ENCODE measurements at places on chromosomes 5 and 9.

GRCh38 chr9:128391956-128392301, 20.8 kb downstream of the URM1 start:
- DNase-seq = no peak

DNA sequence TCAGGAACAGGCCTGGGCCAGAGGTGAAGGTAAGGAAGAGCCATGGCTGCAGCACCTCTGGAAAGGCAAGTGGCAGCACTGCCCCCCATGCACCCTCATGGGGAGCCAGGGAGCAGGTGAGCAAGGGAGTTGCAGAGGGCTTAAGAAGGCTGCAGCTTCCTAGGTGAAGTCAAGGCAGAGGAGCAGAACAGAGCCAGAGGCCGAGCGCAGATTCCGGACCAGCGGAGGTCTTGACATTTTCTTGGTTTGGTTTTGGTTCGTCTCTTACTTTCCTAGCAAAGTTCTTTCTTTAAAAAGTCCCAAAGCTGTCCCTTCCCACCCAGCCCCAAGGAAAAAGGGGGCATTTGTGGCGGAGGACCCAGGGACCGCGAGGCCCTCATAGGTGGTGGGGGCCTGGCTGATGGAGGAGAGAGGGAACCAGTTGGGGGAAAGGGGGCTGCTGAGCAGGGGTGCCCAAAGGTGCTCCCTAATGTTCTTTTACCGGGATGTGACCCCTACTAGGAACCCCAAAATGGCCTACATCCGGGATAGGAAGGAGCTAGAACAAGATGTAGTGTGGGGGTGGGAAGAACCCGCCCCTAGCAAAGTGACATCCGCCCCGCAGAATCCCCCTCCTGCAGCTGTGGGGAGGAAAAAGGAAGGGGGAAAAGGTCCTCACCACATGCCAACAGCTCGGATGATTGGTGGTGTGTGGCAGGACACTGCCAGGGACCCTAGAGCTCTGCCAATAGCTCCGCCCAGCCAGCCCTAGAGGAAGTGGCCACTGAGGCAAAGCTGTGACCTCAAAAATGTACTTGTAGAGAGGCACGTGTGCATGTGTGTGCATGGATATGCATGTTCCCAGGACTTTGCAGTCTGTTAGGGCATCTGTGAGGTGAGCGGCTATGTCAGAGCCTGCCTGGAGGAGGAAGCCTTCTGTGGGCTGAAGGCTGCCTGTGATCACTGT, 914 bp upstream of the CD72 start:
- DNase-seq = peak; percentile 70

- DNase-seq = peak; percentile 59
Observed at GRCh38 chr5:157516006-157516405, 56.0 kb downstream of the NIPAL4 start.

DNA sequence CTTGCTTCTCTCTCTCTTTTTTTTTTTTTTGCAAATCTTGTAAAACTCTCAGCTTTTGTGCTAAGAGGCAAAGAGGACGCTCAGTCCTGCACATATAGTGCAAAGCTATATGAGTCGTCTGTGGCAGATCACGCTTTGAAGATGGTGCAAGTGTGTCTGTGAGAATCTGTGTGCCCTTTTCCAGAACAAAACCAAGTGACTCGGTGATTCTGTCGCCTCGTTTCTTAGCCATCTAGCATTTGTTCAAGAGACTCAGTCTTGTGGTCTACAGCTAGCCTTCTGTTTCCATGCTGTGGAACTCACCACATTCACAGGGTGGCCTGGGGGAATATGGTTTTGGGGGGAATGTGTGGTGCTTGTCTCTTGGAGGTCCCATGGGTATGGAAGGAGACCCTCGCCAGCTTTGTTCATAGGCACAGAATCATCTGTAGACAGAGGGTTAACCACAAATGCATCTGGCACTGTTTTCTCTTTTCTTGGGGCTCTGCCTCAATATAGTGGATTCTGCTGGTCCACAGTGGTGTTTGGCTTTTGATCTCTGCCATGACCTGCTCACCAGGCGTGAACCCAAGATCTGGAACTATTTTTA, 82.1 kb downstream of the C9orf152 start:
- peak; percentile 23 for DNase-seq

DNA sequence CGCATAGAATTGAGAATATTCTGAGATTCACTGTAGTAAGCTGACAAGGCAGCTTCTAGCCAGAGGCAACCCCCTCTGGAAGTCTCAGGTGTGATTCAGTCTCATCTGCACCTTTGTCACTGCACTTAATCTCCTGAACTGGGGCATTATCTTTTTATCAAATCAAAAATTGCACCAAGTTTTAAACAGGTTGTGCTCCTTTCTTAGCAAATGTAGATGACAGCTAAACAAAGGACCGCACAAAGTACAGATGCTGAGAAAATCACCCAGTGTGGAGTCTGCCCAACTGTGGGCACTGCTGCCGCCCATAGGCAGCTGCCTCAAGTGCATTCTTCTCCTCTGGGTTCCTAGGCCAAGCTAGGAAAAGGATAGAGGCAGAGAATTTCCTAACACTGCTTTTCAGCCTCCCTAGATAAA, 51.1 kb downstream of the STARD4 start:
- DNase-seq = no peak

DNA sequence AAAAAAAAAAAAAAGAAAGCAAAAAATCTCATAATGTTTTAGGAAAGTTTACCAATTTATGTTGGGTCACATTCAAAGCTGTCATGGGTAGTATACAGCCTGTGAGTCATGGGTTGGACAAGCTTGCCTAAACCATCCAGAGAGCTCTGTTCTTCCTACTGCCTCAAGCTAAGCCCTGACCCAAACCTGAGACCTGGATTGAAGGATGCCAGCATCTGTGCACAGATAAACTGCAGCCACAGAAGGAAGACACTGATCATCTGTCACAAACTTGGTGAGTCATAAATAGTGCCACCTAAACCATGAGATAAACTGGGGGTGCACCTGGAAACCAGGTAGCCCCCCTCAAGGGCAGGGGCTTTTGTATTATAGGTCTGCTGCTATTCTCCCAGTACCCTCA, 31.0 kb downstream of the CSF2 start:
- DNase-seq = no peak

DNA sequence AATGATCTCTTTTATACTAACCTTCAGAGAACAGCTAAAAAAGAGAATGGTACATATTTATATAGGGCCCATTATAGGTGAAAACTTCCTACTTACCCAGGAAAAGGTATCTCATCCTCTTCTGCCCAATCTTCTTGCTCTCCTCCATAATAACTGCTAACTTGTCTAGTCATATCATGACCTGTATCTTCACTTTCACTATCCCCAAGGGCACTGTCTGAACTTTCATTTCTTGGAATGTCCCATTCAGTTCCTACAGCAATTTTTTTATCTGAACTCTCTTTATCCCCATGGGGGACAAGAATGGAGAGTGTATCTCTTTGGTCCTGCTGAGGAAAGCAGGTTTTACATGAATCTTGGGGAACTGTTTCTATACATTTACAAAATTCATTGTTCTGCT, 36.4 kb upstream of the RAPGEF6 start:
- DNase-seq = no peak

- DNase-seq = no peak
Observed at GRCh38 chr9:138028596-138028995, 151.0 kb downstream of the CACNA1B start.

GRCh38 chr5:124315741-124316415, 430.6 kb downstream of the ZNF608 start:
- no peak for DNase-seq

DNA sequence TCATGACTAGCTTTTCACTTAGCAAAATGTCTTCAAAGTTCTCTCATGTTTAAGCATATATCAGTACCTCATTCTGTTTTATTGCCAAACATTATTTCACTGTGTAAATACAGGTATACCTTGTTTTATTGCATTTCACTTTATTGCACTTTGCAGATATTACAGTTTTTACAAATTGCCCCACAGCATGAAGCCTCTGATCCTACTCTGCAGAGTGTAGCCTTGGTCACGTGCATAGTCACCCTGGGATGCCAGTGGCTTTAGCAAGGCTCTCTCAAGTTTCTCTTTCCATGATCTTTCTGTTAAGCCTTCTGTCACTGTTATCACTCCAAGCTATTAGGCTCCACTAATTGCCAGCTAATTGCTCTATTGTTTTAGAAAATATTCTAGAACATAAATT, 182.2 kb upstream of the GRIA1 start:
- no peak for DNase-seq

- DNase-seq = no peak
Observed at GRCh38 chr5:126023994-126024441, 399.2 kb upstream of the GRAMD2B start.

DNA sequence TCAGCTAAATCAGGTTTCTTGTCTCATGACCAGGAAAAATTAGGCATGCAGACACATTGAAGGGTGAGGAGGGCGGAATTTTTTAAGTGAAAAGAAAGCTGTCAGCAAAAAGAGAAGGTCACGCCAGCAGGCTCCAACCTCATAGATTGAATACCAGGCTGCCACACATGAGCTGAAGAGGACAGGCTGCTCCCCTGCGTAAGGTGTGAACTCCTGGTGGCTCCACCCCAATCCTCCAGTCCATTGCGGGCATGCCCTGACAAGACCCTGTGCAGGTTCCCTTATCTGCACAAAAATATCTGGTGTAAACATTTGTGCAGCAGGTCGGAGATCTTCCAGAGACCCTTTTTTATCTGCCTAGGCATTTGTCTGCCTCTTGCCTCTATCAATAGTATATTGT, 22.9 kb upstream of the TEX10 start:
- no peak for DNase-seq

- DNase-seq = peak; percentile 34
Observed at GRCh38 chr9:127569886-127570401, 42.1 kb upstream of the STXBP1 start.

DNA sequence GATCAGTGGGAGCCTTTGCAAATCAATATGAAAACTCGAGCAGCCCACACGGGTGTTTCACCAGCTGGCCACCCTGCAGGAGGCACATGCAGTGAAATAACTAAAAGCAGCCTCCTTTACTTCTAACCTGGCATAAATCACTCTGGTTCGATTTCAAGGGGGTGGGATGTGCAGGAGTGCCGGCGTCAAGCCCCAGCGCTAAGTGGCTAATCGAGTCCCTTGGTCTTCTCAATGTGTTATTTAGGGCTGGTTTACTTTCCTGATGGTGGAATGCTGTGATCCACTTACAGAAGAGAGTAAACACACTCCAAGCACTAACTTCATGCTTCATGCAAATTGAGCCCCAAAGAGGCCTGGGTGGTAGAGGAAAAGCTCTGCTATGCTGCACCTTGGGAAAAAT, 109.4 kb downstream of the TMEM174 start:
- no peak for DNase-seq

GRCh38 chr5:8135742-8136141, 266.8 kb downstream of the MTRR start:
- no peak for DNase-seq

- no peak for DNase-seq
Observed at GRCh38 chr9:131234799-131235479, 41.4 kb downstream of the FAM78A start.

DNA sequence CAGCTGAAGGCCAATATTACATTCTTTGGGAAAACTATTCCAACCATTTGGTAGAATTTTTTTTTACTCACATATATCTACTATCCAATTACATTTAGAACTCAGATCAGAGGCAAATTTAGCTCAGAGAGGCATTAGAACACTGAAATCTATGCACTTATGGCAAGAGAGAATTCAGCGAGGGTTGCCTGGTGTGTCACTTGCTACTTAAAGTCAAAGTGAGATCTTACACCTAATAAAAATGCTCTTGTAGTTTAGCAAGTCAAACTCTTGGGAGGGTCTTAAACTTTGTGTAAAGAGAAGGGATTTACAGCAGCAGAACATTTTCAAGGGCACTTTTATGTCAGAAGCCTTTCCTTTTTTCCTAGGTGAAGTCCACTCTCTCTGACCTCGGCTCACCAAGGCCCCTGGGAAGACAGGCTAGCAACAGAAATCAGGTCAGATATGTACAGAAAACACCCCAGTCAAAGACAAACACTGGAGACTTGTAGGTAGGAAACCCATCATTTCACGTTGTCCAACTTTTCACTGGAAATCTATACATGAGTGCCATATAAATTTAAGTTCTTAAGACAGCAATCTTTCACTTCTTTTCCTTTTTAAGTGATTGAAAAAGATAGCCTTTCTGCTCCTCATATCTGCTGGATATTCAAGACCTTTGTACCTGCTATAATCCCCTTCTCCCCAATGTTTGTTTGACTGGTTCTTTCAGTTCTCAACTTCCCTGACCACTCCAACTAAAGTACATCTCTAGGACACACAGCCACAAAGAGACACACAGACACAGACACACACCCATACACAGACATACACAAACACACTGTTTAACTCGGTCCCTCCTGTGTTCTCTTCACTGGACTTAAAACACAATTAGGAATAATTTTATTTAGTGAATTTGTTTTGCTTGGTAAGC, 635.8 kb downstream of the PDE4D start:
- DNase-seq = no peak

DNA sequence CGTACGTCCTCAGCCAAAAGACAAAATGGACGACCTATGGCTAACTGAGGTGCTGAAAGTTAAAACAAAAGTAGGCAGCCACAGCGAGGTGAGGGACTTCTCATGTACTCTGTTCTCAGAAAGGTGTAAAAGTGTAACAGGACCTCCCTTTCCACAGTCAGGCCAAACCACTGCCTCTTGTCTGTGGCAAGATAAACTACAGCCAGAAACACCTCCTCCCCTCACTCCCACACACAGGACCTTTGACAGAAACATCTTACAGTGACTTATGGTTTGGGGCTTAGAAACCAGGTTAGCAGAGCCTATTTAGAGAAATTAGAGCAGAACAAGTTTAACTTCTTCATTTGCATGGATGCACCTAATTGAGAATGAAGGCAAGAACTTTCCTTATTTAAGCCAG, 499.1 kb upstream of the GRIN3A start:
- DNase-seq = no peak

DNA sequence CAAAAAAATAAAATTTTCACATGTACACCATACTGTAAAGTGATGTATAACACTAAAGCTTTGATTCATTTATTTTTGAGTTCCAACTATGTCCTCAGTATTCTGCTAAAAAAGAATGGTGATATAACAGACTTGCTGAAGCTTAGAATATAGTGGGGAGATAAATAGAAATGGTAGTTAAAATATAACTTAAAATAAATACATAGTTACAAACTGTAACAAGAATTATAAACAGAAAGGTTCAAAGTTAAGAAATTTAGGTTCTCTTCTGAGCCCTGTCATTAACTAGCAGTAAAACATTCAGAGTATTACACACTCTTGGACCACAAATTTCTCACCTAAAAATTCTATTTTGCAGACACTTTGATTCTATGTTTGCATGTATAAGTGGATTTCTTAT, 392.1 kb downstream of the ANXA1 start:
- no peak for DNase-seq
